ENCODE measurements at places on chromosomes 6 and 20.

GRCh38 chr6:6556738-6557503, 31.6 kb upstream of the LY86 start:
- peak; percentile 87 for DNase-seq

GRCh38 chr20:46552460-46553420, 2.3 kb upstream of the OCSTAMP start:
- DNase-seq = no peak

DNA sequence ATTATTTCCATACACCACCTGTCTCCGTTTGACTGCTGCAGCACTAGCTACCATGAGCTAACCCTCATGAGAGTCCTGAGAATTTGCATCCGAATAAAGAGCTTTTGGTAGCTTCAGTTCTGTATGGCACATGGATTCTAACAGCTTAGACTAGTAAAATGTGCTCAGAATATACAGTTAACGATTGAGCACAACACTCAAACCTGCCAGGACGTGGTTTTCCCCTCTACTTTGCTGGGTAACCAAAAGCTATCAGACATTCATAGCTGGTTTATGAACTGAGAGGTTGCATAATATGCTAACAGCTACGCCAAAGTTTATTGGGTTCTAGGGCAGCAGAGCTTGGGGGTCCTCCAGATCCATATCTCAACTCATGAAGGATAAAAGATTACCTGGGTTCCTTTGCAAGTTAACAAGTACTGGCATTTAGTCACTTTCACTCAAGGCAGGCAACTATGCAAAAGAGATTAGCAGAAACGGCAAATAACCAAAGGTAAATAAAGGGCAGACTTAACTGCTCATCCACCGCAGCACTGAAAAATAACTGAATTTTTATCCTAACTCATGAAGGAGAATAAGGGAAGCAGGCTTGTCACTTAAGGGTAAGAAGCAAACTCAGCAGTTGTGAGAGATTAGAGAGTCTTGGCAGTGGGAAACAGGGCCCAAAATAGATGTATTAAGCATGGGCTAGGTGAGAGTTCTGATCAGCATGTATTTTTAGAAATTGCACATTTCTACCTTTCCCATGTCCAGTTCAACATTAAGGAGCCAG, 29.4 kb downstream of the NUDT3 start:
- no peak for DNase-seq

DNA sequence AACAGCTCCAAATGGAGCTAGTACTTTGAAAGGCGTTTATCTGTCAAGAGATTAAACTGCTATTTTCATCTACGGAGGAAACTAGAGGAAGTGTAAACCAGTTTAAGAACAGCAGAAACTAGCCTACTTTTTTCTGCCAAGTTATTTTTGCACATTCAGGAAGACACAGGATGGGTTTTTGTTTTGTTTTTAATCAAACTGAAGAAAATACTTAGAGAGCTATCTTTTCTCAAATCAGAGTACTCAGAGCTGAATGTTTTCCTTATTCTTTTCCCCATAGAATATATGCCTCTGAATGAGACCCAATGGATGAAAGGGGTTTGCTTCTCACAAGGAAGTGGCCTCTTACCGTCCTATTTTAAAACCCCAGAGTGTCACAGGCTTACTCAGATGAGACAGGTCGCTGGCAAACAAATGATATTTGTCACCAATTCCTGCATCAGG, 538.5 kb downstream of the CD83 start:
- no peak for DNase-seq

- DNase-seq = no peak
These were observed 445.9 kb downstream of the PHF3 start for GRCh38 chr6:64081453-64081852.

GRCh38 chr20:20931632-20932031, 174.5 kb downstream of the LINC00237 start:
- DNase-seq = no peak

DNA sequence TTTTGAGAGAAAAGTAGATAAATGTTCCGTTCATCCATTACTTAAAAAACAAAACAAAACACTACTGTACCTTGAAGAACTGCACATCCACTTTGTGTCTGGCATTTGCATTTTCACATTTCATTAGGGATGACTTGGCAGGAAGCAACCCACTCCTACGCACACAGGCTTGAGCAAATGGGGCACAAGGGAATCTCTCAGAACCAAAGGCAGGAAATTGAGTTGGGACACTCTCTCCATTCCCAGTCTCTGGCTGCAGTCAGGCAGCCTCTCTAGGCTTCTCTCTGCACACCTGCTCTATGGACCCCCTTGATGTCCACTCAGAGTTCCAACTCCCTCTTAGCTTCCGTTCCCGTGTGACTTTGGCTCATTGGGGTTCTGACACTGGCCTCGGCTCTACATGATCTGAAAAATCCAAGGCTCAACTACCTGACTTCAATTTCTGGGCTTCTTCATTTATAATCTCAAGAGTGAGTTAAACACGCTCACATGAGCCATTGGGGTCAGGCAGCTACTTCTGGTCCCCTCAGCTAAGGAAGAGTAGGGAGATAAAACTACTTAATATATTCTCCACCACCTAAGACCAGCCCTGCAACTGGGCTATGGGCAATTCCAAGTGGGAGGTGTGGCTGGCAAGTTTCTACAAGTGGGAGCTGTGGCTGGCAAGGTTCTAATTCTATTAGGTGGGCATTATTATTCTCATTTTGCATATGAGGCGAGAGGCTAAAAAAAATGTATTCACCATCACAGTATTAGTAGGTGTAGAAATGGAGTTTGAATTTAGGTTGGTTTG, 251.9 kb downstream of the SOD2 start:
- no peak for DNase-seq

- DNase-seq = no peak
These were observed 113.5 kb downstream of the SLC35B3 start for GRCh38 chr6:8321671-8322404.

DNA sequence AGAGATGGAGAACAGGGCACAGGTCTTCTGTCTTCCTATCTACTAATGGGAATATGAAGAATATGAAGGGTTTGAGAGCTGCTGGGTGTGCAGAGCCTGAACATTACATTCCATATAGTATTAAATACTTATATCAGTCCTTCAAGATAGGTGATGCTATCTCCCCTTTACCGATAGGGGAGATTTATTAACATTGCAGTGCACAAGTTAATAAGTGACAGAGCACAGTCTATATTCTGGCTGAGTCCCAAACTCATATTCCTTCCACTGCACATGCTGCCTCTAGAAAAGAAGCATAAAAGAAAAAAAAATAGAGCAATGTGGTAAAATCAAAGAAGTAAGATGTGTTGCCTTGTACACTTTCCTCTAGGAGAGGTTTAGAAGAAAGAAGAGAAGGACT, 18.5 kb upstream of the KIAA0408 start:
- DNase-seq = no peak

DNA sequence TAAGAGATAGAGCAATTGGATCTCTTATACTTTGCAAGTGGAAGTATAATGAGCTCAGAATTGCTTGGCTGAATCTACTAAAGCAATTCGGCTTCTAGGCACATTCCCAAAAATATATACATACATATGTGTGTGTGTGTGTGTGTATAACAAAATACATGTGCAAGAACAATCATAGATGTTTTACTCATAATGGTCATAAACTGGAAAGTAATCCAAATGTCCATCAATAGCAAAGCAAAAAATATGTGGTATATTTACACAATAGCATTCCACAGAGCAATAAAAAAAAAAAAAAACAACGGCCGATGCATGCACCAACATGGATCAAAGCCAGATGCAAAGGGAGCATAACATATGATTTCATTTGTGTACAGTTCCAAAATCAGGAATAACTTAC, 707.9 kb downstream of the RFPL4B start:
- no peak for DNase-seq

- DNase-seq = no peak
These were observed 33.6 kb downstream of the MAFB start for GRCh38 chr20:40655451-40655850.

DNA sequence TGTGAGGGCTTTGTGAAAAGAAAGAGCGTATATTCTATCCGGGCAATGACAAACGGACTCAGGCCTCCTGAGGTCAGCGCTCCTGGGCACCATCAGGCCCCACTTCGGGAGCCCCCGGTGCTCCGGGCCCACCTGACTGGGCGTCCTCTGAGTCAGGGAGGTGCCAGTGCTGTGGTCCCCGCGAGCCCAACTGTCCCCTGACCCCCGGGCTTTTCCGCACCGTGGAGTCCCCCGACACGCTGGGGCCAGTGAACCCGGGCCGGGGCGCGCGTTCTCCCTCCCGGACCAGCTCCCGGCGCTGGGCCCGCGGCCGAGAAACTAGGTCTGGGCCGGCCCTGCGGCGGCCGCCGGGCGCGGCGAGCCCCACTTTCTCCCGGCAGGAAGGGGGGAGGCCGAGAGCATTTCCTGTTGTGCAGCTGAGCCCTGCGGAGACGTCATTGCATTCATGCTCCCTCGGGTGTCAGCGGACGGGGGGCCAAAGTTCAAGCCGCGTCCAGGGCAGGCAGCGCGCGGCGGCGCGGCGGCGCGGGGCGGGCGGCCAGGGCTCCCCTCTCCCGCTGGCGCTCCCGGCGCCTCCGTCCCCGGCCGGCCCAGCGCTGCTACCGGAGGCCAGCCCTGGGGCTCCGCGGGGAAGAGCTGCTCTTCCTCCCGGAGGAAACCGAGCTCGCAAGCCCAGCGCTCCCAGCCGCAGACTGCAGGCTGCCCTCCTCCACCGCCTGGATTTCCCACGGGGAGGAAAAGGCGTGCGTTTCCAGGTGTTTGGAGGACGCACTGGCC, 18.3 kb downstream of the HIVEP2 start:
- peak; percentile 30 for DNase-seq

GRCh38 chr6:89269981-89270380, 45.1 kb downstream of the GABRR2 start:
- DNase-seq = no peak

DNA sequence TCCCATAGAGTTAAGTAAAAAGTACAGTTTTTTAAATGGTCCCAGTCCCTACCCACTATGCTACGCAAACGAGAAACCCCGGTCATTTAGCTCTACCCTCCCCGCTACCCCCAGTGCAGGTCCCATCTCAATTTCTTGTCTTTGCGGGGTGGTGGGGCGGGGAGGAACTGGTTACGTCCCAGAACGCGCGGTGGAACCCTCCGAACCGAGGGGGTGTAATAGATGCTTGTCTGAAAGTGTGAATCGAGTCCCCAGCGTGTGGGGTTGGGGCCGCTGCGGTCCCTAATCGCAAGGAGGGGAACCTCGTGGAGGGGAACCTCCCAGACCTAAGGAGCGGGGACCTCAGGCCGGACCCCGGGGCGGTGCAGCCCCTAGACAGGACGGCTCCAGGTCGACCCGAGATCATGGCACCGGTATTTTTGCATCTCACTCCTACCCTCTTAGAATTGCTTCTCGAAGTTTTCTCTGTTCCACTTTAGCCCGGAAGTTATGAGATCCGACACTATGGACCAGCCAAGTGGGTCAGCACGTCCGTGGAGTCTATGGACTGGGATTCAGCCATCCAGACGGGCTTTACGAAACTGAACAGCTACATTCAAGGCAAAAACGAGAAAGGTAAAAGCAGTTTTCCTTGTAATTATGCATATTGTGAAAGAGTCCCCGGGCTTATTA, 779 bp downstream of the HEBP2 start:
- no peak for DNase-seq

GRCh38 chr6:43887340-43887858, 117.4 kb downstream of the VEGFA start:
- DNase-seq = no peak

GRCh38 chr6:56399672-56400263, 152.4 kb upstream of the COL21A1 start:
- no peak for DNase-seq

- DNase-seq = no peak
These were observed 70.4 kb downstream of the FYN start for GRCh38 chr6:111802720-111803330.

GRCh38 chr20:16528078-16528477, 45.2 kb downstream of the KIF16B start:
- DNase-seq = no peak

DNA sequence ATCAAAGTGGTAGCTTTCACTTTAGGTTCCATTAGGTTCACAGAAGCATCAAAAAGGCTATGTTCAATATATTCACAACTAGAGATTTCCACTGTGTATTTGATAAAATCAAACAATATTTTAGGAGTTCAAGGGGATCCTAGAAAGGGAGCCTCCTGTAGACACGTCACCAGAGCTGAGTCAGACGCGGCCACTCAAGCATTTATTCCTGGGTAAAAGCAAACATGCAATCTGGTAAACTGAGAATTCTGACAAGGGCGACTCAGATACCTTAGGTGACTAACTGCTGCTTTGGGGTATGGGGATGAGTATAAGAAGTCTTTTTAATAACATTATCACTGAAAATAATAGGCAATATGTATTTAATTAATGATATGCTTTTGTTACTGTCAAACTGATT, 118.7 kb upstream of the HMGN3 start:
- DNase-seq = no peak

GRCh38 chr6:89324304-89324703, 9.2 kb upstream of the GABRR2 start:
- DNase-seq = no peak

- no peak for DNase-seq
These were observed 570 bp upstream of the FANCE start for GRCh38 chr6:35451354-35452182.

DNA sequence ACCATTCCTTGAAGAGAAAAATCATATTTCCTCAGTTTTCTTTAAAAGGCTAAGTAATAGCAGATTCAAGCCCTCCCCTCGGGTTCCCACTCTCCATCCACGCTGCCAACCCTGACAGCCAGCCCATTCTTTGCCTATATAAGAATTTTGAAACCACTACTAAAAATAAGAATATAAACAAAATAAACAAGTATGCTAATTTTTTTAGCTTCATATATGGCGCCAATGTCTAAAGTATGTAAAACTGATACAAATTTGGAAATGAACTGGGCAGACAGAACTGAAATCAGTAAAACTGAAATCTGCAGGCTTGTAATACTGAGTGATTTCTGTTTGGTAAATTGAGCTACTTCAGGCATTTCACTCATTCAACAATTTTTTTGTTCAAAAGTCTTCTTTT, 19.0 kb downstream of the ELOVL2 start:
- DNase-seq = no peak
